ENCODE measurements at places on chromosomes 13 and 19. TPM values are rescaled to one million over a fixed set of nuclear protein-coding genes. Genes with fewer than 3 reads are reported as not detected.

DNA sequence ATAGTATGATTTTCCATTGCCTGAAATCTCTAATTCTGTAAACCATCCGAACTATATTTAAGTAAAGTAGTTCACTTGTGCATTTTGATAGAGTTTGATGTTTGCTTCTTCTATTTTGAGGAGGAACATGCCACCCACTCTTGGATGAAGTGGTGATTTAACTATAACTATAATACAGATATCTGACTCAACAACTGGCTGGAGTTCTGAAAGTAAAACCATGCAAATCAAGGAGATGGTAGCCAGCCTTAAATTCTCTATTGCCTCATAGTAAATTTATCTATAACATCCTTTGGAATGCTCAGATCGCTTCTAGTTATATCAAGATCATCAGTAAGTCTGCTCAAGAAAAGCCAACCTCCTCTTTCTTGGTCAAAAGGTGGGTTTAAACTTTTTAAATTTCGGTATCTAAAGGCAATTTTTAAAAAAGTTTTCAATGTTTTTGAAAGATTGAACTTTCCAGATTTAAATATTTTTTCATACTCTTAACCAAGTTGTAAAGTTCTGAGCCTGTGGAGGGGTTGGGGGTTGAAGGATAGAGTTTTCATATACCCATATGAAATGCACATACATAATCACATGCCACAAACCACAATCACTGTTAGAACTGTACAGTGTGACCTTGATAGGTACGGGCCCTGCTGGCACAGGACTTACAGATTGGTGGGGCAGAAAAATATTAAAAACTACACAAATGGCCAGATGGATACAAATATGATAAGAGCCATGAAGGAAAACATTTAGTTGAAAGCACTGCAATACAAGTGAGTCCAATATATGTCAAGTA, 90.5 kb upstream of the RFC3 start:
- no peaks in the 10 kb centered on the region for H3K27me3 ChIP-seq
- no peaks in the 10 kb centered on the region for H3K36me3 ChIP-seq
- H3K4me1 ChIP-seq = peaks cover 7% of the 10 kb centered on the region
- no peak overlapping the region for H3K4me3 ChIP-seq

DNA sequence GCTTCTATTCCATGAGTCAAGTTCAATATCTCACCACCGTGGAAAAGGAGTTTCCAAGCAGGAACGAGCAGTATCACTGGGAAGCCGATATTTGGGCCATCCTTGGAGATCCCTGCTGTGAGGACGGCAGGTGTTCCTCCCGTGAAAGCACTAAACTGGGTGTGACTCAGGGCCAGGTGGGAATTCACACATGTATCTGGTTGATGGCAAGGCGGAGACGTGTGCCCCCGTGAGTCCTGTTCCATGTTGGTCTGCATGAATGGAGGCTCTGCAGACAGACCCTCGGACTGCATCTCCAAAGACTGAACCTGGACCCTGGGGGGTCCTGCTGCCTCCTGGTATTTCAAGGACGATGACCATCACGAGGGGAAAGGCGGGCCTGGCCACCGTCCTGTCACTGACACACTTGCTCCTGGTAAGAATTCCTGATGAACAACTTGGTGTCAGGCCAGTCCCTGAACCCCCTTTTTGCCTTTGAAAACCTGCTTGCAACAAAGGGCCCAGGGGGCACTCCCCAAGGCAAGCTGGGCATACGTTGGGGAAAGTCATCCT, 22.8 kb upstream of the GAS6 start:
- DNase-seq = no peak
- no peaks in the 10 kb centered on the region for H3K36me3 ChIP-seq
- no peaks in the 10 kb centered on the region for H3K27me3 ChIP-seq
- no peak overlapping the region for H3K4me3 ChIP-seq

- H3K27ac ChIP-seq = no peak overlapping the region
- no peak for DNase-seq
- H3K36me3 ChIP-seq = no peaks in the 10 kb centered on the region
- no peak overlapping the region for H3K4me3 ChIP-seq
- no peaks in the 10 kb centered on the region for H3K27me3 ChIP-seq
Observed at GRCh38 chr13:41004875-41005693, 14.0 kb downstream of the ELF1 start.

UBE2L5 gene
- total RNA-seq = not detected

DLEU7 gene
- total RNA-seq = not detected

KLF1 gene
- total RNA-seq = not detected

All from gastrocnemius medialis (tissue), 4 donors.